ENCODE measurements at places on chromosomes 4 and X. TPM values are rescaled to one million over a fixed set of nuclear protein-coding genes. Genes with fewer than 3 reads are reported as not detected.

- no peak for DNase-seq
These were observed 661 bp upstream of the RBM41 start for GRCh38 chrX:107119283-107119682.

- no peak for DNase-seq
These were observed 8.1 kb downstream of the CRMP1 start for GRCh38 chr4:5884796-5885195.

Gene DCAF4L1
- not detected for total RNA-seq

Gene PORCN
- 15.0 TPM for total RNA-seq

GRCh38 chr4:13920111-13920875 is 292.8 kb upstream of the BOD1L1 start:
- no peak for DNase-seq

- DNase-seq, result no peak
These were observed 37.0 kb downstream of the IRS4 start for GRCh38 chrX:108699368-108699767.

GRCh38 chr4:168995537-168996295 is 14.3 kb downstream of the CBR4 start:
- no peak for DNase-seq

GRCh38 chrX:42725196-42725595 is 52.8 kb downstream of the PPP1R2C start:
- DNase-seq, result no peak

DNA sequence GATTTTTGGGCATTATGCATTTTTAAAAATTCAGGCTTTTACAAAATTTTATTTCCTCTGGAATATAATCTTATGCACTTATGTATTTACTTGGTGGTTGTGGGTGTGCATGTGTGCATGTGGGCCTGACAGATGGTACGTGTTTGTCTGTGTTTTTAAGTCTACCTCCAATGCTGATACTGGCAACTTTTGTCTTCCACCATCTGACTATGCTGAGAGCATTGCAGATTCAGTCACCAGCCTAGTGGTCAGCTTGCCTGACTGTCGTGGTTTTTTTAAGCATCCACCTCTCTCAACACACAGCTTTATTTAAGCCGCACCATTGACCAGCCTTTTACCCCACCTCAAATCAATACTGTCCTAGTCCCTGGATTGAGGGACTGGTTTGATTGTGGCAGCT is 37.1 kb downstream of the FSTL5 start:
- DNase-seq, result no peak

DNA sequence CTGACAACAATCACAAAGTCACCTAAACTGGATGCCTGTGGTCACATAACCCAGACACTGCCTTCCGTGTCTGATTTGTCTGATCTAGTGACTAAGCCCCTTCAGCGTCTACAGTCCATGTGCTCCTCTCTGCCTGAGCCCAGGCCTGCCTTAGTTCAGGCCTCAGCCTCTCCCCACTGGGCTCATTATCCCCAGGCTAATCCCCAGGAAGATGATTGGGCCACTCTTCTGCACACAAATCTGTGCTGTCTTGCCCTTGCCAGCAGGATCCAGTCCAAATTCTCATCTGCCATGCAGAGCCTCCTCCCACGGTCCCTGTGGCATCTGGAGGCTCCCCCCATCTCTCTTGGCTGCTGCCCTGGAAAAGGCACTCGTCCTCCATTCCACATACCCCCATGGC is 96.5 kb downstream of the SLC2A9 start:
- DNase-seq, result no peak

DNA sequence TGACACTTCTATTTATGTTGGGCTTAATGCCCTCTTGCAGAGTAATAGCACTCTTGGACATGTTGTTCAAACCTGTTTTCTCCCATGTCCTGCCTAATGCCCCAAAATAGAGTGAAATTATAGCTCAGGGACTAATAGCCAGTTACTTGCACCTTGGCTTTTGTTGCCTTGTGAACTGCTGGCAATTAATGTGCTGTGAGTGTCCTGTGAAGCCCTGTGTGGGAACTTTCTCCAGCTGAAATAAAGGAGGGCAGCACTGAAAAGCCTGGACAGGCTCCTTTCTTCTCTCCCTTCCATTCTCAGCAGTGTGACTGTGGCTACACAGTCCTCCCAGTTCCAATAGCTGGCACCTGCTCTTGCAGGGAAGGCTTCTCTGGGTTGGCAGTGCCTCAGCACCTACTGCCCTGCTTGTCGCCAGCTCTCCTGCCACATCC is 72.4 kb downstream of the DCLK2 start:
- no peak for DNase-seq

- no peak for DNase-seq
These were observed 76.5 kb downstream of the RTL9 start for GRCh38 chrX:110435196-110435595.

GRCh38 chrX:8632924-8633323 is 99.0 kb downstream of the ANOS1 start:
- DNase-seq, result no peak

- no peak for DNase-seq
These were observed 362.0 kb upstream of the CT83 start for GRCh38 chrX:116824785-116825184.

Gene TDO2
- total RNA-seq, result not detected

Gene FAM9C
- total RNA-seq, result not detected

DNA sequence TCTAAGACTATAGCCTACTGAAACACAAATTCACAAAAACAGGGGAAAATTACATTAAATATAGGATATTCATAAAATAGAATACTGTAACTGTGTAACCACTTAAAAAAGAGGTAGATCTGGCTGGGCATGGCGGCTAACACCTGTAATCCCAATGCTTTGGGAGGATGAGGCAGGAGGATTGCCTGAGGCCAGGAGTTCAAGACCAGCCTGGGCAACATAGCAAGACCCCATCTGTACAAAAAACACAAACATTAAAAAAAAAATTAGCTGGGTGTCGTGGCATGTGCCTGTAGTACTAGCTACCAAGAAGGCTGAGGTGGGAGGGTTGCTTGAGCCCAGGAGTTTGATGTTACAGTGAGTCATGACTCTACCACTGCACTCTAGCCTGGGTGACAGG is 33.4 kb downstream of the RPS6KA3 start:
- DNase-seq, result no peak

DNA sequence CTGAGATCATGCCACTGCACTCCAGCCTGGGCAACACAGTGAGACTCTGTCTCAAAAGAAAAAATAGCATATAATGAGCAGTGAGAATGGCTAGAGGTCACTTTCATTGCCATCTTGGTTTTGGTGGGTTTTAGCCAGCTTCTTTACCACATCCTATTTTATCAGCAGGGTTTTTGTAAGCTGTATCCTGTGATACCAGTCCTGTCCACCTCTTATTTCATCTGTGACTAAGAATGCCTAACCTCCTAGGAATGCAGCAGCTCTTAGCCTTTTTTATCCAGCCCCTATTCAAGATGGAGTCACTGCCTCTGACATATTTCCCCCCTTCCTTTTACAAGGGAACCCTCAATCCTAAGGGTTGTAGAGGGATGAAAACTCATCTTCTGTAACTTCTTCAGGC is 26.1 kb upstream of the IGFBP7 start:
- DNase-seq, result no peak

Gene SH3RF1
- 21.2 TPM for total RNA-seq

Gene SCD5
- total RNA-seq, result 28.4 TPM

Gene HNRNPD
- total RNA-seq, result 106 TPM

Gene C4orf17
- total RNA-seq, result not detected

DNA sequence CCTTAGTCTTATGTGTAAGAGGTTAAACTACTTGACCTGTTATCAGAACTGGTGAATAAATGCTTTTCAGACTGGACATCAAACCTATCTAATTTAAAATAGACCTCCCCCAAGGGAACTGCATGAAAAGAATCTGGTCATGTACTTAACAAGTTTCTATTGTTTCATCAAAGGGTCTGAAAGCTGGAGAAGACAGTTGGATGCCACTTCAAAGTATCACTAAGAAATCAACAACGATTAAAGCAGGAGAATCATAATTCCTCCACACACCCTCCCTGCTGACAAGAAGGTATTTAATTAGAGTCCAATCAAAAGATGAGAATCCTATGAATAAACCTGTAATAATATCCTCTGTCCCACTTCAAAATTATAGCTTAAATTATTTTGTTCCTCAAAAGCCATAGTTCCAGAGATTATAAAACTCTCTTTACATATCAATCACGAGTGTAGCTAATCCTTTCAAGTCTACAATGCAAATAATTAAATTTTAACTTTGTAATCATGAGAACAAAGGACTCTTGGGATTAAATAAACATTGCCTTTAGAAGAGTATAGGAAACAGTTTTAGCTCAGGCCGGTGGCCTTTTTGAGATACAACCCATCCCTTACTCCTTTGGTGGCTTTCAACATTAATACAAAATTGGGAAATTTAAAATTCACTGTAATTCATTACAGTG is 35.1 kb downstream of the TSPAN5 start:
- no peak for DNase-seq

DNA sequence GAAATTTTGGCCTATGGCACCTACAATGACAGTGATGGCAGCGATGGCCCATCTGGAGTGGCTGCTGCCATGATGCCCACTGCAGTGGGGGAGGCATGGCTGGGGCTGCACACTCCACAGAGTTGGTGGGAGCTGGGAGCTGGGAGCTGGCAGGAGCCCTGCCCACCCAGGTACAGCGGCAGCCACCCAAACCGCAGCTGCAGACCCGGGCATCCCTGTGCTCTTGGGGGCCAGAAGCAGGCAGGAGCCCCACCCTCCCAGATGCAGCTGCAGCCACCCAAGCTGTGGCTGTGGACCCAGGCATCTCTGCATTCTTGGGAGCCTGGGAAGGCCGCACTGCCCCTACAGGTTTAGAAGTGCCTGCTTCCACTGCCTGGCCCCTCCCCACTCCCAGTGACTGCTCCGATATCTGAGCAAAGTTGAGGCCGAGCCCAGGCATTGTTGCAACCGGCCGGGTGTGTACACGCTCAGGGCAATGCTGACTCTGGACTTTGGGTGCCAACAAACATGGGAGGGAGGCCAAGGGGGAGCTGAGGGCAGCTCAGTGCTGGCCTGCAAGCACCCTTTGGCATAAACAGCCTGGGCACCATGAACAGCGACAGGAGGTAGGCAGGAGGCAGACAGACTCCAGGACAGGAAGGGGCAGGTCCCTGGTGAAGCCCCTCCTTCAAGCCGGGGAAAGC is 82.8 kb downstream of the PPP4R3C start:
- DNase-seq, result no peak

DNA sequence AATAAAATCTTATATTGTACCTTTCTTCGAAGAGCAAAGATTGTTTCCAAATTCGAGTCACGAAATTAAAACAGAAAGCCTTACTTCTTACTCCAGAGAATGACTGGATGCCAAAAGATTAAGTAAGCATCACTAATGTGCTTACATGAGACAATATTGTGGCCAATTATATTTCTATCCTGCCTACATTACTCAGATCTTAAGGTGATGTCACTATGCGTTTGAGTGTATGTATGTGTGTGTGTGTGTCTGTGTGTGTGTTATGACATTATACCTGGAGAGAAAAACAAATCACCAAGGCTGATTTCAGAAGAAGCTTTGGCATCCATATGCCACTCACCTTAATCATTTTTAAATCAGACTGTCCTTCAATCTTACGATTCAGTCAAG is 556.3 kb downstream of the PPARGC1A start:
- DNase-seq, result no peak

GRCh38 chr4:130338851-130339250 is 1242.9 kb downstream of the C4orf33 start:
- no peak for DNase-seq

GRCh38 chr4:2364654-2365053 is 53.8 kb downstream of the ZFYVE28 start:
- DNase-seq, result no peak
